ENCODE measurements at places on chromosomes 3 and 15.

DNA sequence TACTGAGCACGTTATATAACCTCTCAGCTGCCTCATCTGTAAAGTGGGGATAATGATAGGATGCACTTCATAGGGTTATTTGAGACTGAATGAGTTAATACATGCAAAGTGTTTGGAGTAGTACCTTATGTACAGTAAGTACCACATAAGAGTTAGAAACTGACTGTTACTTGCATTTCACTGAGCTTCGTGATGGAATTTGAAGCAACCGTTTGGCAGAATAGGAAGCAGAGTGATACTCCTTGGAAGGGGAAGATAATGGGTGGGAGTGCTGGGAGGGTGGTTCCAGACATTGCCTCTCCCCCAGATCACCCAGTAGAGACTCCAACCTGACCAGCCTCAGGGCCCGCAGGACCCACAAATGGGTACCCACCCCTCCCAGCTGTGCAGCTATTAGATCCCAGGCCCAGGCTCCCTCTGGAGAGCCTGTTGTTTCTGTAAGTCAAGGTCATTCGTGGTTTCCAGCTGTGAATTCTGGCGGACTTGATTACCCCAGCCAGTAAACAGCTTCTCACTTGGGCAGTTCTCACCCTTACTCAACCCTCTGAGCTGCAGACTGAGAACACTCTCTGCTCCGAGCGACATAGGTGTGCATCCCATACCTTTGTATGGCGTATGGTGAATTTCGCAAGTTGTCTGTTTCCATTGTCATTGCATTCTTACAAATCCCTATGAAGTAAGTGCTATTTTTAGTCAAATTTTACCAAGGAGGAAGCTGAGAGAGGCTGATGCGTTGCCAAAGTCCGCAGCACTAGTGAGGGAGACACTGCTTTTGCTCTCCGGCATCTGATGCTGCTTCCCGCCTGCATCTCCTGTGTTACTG lies 11.1 kb downstream of the ALPK3 start:
- no peak for DNase-seq

GRCh38 chr3:168267179-168267578 lies 171.5 kb upstream of the GOLIM4 start:
- DNase-seq = no peak

DNA sequence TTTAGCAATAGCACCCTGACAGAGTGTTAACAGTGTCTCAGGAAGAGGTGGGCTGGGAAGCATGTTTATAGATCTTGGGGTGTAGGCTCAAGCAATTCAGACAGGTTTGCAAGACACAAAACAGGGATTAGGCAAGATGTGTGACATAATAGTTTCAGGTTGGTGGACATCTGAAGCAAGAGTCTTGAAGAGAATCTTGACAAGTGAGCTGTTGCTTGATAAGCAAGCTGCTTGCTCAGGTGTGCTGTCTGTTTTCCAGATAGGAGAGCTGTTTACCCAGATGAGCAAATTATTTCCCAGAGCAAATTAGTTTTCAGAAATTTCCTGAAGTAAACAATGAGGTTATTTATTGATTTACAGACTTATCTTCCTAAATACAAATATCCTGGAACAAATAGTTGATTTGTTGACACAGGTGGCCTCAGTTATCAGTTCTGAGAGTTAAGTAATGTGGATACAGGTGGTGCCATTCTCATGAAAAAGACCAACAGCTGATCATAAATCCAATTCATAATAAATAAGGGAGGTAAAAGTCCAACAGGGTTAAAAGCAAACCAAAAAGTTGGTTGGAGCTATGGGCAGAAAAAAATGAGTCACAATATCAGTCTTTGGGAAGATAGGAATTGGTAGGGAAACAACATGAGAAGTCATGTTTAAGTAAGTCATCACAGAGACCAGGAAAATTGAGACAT lies 437.3 kb downstream of the TBL1XR1 start:
- no peak for DNase-seq

GRCh38 chr3:52483081-52483480 lies 12.1 kb upstream of the STAB1 start:
- DNase-seq = no peak

DNA sequence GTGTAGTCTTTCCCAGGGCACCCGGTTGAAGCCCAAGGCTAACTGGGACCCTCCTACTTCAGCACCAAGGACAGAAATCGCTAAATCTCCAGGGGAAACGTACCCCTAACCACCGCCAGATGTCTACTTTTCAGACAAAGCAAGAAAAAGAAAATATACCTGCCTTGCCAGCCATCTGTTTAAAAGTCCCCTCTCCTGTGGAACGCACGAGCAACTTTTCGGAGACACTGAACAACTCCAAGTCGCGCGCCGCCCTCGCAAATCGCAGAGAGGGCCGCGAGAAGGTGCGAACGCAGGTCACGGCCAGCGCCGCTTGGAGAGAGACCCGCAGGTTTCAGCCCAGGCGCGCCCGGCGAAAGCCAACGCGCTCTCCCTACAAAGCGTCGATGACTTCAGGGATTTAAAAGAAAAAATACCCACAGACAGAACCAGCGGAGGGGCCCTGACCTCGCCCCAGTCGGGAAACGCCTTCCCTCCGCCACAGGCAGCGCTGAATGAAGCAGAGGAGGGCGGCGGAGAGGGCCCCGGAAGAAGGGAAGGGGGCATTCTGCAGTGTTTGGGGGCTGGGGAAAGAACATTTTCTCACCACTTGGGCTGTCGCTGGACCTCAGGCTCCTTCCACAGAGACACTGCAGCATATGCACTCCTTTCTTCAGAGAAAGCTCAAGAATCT lies 213.1 kb downstream of the FGF12 start:
- DNase-seq = no peak

DNA sequence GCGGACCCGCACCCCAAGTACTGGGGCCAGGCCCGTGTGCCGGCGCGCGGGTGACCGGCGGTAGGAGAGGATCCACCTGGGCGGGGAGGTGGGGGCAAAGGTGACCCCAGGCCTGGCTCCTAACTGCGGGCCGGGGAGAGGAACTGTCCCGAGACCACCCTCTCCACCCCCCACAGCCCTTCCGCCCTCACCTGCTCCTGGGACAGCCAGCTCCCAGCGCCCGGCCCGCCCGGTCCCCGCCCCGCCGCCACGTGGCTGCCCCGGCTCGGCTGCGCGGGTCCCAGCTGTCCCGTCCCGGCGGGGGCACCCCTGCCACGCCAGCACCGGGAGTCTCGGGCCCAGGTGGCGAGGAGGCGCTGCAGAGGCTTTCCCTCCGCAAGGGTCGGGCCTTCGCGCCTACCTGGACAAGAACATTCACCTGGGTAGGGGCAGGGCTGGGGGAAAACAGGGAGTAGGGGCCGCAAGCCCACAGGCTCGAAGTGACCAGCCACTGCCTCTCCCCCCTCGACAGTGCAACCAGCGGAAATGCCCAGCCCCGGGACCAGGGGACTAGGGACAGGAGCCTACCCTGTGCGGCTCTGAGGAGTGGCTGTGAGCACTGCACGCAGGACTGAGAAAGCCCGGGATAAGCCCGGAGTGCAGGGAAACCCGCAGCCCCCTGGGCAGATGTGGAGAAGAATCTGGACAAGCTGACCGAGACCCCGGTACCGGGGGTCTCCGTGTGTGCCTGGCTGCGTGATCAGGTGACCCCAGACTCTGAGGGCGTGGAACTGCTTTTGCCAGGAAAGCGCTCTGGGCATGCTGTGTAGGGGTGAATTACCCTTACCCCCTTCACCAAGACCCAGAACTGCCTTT lies at the start of gene SLC12A8:
SLC12A8 (minus strand) TSS at position 240 of the 855 bp plus-strand sequence. CDS start 1,399 bp downstream, outside the sequence.
- DNase-seq = no peak

DNA sequence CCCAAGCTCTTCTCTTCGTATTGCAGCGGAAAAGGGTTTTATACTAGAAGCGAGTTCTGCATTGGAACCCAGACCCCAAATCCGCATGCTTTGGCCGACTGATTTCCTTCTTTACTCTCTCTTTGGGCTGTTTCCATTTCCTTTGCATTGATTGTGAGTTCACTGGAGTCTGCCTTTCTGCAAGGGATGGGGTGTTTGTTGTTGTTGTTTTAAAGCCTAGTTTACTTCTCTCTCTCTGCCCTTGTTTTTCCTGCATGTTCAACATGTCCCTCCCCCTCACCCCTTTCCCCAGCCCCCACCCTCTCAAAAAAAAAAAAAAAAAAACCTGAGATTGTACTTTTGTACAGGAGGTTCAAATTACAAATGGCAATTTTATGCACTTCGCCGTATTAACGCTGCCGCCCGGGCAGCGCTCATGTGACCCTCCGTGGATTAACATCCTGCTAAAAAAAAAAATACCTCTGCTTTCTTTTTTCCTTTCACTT lies 2.2 kb downstream of the NR2F2 start:
- DNase-seq = no peak

DNA sequence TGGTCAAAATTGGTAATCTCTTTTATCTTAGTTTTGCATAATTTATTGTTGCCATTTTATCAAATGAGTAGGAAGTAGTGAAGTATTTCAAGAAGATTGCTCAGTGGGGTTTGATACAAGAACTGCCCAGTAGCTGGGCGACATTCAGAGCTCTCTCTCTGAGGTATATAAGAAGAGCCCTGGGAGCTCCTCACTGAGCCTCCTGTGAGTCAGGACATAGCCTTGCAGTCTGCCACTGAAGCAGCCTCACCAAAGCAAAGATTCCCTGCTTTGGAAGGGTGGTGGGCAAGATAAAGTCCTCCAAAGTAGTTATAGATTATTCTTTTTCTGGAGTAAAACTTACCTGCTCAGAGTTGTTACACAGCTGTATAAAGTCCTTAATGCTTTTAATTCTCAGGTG lies 26.1 kb downstream of the SKIL start:
- DNase-seq = no peak

GRCh38 chr3:193560870-193561269 lies 6.2 kb upstream of the ATP13A4 start:
- DNase-seq = no peak

- DNase-seq = peak; percentile 60
Measured at GRCh38 chr15:81293728-81294515, 30.0 kb downstream of the STARD5 start.

DNA sequence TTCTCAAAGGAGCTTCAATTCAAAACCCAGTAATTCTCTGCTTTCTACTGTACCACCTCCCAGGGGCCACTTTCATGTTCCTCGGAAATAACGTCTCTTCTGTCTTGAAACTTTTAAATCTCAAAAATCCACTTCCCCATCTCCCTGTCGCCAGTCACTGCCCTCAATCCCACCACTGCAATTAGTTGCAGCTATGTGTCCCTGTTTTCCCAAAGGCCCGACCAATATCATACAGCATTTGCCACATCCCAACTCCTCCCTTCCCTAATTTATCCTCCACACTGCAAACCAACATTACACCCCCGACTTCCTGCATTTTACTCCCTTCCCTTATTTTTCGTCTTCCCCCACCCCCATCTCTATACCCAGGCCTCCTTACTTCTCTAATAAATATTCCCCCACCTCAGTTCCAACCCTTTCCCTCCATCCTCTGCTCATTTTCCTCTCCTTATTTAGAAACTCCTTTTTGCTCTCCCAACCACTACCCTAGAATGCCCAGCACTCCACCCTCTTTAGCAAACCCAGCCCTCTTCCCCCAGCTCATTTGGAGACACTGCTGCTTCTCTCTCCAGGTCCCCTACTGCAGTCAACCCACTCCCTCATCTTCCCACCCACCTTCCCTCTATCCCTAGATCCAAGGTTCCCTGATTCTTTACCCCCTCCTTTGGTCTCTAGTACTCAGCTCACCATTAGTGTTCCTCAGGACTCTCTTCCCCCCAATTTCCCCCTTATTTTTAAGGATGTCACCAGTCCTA lies 1.1 kb downstream of the NPTN start:
- no peak for DNase-seq

DNA sequence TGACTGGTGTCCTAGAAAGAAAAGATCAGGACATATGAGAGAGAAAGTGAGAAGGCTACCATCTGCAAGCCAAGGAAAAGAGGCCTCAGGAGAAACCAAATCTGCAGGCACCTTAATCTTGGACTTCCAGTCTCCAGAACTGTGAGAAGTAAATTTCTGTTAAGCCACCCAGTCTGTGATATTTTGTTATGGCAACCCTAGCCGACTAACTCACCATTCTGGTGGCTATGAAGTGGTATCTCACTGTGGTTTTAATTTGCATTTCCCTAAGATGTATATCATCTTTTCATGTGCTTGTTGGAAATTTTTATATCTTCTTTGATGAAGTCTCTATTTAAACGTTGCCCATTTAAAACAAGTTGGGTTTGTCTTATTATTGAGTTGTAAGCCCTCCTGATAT lies 40.6 kb downstream of the ILDR1 start:
- DNase-seq = no peak

DNA sequence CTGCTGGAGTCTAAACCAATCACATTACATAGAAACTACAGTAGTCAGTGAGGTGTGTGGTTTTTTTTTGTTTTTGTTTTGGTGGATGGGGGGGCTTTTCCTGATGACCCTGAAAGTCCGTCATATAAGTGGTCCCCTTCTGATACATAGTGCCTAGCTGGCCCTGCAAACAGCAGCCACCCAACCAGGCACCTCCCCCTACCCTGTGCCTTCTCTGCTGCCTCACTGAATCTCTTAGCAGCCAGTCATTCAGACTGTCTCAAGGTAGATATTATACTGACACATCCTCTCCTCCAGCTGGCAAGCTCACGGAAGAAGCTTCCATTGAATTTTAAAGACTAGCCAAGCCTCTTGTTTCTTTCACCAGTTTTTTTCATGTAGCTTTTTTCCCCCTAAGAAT lies 21.4 kb downstream of the SYN2 start:
- DNase-seq = no peak

- no peak for DNase-seq
Measured at GRCh38 chr3:111690242-111690641, 95.1 kb upstream of the ZBED2 start.

DNA sequence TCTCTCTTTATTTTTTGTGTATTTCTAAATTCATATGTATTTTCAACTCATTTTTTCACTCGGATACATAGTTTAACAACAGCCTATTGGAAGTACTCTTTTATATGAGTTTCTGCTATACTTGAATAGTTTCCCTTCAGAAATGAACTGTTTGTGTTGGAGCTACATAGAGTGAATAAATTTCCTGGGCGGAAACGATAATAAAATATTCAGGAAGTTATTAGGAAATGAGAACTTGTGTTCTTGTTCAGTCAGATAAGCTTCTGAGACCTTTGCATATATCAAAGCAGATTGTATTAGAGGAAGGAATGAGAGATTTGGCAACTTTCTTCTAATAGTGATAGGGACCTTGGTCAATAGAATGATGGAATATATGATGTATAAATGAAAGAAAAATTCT lies 27.3 kb downstream of the NEO1 start:
- DNase-seq = no peak

All from activated CD4-positive, alpha-beta T cell treated with anti-CD3 and anti-CD28 coated beads, Interleukin-2, amount 50 U/mL, for 1 hour (primary cell).